ENCODE measurements at places on chromosomes 3 and 15.

DNA sequence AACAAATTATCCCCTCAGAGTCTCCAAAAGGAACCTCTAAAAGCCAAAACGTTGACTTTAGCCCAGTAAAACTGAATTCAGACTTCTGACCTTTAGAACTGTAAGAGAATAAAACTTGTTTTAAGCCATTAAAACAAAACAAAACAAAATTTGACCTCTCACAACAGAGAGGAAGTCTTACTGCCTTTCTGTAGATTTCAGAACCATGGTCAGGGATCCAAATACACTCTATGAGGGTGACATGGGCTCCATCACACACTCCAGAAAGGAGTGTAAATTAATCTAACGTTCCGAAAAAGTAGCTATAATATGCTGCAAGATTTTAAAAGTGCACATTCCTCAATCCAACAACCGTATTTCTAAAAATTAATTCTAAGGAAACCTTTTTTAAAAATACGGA lies 19.2 kb upstream of the RPL14 start:
- ATAC-seq = no peak

DNA sequence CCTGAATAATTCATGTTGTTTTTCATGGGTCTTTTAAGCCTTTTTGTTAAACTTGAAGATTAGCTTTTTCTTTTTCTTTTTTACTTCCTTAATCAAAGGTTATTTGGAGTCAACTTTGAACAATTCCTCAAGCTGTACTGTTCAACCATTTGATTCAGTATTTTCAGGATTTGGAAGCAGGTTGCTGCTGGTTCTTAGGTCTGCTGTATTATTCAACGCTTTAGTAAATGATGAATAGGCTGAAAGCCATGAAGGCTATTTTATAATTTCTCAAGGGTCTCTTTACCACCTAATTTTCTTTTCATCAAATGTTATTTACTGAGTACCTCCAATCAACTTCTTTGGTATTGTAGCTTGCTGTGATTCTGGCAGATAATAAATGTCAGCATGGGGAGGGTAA lies 45.8 kb upstream of the KBTBD8 start:
- no peak for ATAC-seq

- peak; percentile 74 for ATAC-seq
These were observed 161.1 kb upstream of the TBL1XR1 start for GRCh38 chr3:177358091-177358976.

DNA sequence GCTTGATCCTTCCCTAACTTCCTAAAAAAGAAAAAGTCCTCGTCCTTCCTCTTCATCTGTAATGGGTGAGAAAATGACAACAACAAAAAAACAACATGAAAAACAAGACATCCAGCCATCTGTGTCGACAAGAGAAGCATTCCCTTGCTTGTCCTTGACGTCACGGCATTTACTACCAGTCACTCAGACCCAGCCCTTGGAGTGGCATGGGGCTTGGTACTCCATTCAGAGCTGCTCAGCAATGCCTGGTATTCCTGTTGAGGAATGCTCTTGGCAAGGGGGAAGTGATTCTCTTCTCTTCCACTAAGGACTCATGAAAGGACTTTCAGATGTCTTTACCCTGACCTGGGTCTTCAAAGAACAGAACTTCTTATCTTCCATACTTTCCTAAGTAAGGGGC lies 339.7 kb upstream of the RASGRP1 start:
- no peak for ATAC-seq

- peak; percentile 8 for ATAC-seq
These were observed 111.7 kb upstream of the KLF13 start for GRCh38 chr15:31214864-31215489.

GRCh38 chr15:64776402-64776786 lies 1.0 kb upstream of the RBPMS2 start:
- no peak for ATAC-seq

DNA sequence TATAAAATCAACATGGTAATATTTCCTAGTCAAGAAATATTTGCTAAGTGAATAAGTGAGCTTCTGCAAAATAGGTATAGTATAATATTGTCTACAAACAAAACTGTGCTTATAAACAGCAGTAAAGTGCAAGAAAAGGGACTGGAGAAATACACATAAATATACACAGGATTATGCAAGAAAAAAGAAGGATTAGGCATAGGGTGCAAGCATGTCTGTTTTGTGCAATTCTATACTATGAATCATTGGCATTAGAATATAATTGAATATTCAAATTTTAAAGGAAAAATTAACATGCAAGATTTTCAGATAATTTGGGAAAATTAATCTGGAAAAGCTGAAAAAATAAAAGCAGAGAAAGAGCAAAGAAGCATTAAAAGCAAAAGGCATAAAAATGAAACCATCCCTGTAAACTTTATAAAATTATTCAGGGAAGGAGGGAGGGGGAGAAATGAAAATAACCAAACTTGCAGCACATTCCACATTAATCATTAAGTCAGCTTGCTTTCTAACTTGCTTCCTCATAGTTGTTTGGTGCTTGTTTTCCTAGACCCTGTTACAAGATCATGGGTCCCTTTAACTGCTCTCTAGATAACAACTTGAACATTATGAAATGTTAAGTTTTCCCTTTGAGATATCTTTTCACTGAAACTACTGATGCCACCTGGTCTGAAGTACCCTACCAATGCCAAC lies 147.4 kb upstream of the STAC start:
- ATAC-seq = no peak

- no peak for ATAC-seq
These were observed 55.8 kb downstream of the SHOX2 start for GRCh38 chr3:158050461-158050860.

GRCh38 chr3:36250191-36250590 lies 130.1 kb upstream of the STAC start:
- ATAC-seq = no peak

- peak; percentile 42 for ATAC-seq
These were observed 76.0 kb downstream of the WWTR1 start for GRCh38 chr3:149581681-149582370.

DNA sequence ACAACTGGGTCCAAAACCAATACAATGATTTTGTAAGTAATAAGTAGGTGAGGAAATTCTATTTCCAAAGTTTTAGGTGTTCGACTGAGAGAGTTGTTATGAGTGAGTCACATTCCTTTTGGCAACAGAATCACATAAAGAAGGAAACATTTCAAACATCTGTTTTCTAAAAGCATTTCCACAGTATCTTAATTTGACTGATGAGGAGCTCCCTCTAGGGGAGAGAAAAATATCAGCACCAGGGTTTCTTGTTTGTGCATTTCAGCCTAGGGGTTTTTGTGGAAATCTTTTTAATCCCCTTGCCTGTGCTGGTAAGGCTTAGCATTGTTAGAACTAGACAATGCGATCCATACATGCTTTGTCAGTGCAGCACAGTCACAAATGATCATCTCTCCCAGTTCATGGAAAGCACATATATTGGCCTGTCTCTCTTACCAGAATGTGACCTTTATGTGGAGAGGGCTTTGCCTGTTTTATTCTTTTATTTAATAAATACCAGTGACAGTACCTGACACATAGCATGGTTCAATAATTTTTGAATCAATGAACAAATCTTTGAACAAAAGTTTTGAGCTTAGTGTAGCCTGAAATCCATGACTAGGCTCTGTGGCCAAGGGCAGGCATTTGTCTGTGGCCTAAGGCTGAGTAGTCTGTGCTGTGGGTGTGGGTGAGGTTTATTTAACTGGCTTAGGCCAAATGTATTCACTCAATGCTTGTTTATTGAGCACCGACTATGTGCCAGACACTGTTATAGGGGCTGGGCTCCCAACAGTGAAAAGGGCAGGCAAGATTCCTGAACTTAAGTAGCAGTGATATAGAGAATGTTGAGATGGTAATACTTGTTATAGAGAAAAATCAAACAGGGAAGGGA lies 21.1 kb upstream of the IQCF6 start:
- ATAC-seq = peak; percentile 46

- peak; percentile 81 for ATAC-seq
These were observed 79.5 kb downstream of the KBTBD8 start for GRCh38 chr3:67077656-67078055.

GRCh38 chr3:188084752-188085583 lies 69.0 kb upstream of the LPP start:
- no peak for ATAC-seq

GRCh38 chr3:193710286-193711165 lies 117.5 kb downstream of the OPA1 start:
- no peak for ATAC-seq

- peak; percentile 61 for ATAC-seq
These were observed 769 bp downstream of the C2CD4A start for GRCh38 chr15:62067448-62068044.

- ATAC-seq = no peak
These were observed 221.6 kb downstream of the PLOD2 start for GRCh38 chr3:145939431-145939830.

DNA sequence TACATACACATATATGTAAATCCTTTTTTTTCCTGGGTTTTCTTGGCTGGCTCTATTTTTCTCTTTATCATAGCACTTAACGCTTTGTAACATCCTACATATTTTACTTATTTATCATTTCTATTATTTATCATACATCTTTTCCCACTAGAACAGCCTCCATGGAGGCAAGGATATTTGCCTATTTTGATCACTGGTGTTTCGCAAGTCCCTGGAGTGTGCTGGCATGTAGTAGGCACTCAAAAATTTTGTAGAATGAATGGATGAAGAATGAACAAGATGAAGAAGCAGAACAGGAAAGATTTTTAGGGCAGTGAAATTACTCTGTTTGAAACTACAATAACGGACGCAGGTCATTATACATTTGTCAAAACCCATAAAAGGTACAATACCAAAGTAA lies 83.0 kb upstream of the PTX3 start:
- ATAC-seq = no peak
